ENCODE measurements at places on chromosomes 5 and 9.

GRCh38 chr9:19550009-19550408 is 141.2 kb downstream of the ACER2 start:
- no peak for DNase-seq

GRCh38 chr9:133643978-133644760 is 8.0 kb downstream of the DBH start:
- DNase-seq: no peak

- DNase-seq: no peak
These were observed 42.5 kb downstream of the SEMA4D start for GRCh38 chr9:89455356-89455824.

GRCh38 chr5:27240791-27241190 is 202.4 kb upstream of the CDH9 start:
- DNase-seq: no peak

DNA sequence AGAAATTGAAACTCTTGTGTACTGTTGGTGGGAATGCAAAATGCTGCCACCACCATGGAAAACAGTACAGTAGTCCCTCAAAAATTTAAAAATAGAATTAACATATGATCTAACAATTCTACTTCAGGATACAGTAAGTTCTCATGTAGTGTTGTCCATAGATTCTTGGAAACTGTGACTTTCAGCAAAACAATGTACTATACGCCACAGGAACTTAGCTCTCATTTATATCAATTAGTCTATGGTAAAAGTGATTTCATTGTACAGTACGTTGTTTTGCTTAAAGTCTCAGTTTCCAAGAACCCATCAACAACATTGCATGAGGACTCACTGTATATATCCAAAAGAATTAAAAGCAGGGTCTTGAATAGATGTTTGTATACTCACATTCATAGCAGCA is 233.5 kb upstream of the GAS1 start:
- DNase-seq: no peak

DNA sequence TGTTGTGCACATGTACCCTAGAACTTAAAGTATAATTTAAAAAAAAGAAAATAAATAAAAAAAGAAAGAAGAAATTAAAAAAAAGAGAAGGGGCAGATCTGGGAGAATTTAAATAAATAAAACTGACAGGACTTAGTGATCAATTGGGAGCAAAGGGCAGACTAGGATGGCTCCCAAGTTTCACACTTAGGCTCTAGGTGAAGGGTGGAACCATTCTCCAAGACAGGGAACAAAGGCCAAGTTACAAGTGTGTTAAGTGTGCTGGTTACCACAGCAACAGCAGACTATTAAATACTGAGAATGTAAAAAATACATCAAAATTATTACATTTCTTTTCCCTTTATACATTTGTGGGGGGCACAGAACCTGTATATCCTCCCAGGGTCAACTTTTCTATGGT is 7.1 kb downstream of the ZDHHC21 start:
- DNase-seq: no peak

GRCh38 chr9:33489066-33489465 is 15.3 kb upstream of the NOL6 start:
- DNase-seq: no peak

DNA sequence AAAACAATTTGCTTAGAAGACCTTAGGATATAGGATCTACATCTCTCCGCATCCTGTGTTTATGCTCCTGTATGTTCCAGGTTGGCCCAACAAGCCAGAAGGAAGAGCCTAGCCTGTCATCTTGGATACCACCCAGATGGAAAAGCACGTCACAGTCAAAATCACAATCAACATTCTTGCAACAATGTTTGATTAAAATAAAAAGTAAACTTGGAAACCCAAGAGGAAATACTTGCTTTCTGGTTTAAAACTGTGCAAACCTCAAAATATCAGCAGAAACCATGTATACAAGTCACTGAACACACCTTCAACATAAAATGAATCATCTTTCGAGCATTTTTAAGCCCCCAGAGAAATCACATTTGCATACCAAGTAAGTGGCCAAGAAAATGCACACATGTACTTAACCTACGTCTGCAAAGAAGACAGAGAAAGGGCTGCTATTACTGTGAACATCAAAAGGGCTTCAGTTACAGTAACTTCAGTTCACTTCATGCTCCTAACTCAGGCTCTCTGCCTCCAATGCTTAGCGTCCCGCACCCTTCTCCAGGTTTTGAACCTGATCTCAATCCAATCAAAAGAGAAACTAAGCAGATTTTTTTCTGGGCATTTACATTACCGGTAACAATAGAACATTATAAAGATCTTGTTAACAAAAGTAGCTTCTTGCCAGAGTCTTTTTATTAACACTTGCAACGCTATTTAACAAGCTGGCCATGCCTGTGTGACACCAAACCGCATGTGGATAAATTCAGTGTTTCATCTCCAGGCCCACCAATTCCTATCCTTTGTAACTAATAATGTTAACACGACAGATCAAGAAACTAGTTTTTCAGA is 1.3 kb downstream of the ENC1 start:
- DNase-seq: no peak

- no peak for DNase-seq
These were observed 130.9 kb upstream of the SV2C start for GRCh38 chr5:75952291-75952690.

DNA sequence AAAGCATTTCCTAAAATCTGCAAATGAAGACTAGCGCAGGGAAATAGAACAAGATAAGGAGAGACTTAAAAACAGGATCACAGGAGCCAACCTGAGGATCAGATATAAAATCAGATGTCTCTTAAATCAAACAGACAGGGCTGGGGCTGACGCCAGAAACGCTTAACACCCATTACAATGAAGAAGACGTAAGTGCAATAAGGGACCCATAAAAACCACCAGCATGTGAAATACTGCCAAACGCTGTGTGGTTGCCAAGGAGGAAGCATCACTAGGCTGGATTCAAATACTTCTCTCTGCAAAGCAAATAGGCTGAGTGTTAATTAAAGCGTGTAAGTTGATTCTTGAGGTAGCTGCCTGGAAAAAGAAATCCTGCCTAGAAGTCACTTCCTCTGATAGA is 74.4 kb upstream of the ATP10B start:
- DNase-seq: no peak

- no peak for DNase-seq
These were observed 168.4 kb downstream of the TSSK1B start for GRCh38 chr5:113266227-113266912.

- no peak for DNase-seq
These were observed 128.9 kb upstream of the TARS1 start for GRCh38 chr5:33311893-33312292.

- no peak for DNase-seq
These were observed 222.0 kb upstream of the TRIM32 start for GRCh38 chr9:116464987-116465571.

DNA sequence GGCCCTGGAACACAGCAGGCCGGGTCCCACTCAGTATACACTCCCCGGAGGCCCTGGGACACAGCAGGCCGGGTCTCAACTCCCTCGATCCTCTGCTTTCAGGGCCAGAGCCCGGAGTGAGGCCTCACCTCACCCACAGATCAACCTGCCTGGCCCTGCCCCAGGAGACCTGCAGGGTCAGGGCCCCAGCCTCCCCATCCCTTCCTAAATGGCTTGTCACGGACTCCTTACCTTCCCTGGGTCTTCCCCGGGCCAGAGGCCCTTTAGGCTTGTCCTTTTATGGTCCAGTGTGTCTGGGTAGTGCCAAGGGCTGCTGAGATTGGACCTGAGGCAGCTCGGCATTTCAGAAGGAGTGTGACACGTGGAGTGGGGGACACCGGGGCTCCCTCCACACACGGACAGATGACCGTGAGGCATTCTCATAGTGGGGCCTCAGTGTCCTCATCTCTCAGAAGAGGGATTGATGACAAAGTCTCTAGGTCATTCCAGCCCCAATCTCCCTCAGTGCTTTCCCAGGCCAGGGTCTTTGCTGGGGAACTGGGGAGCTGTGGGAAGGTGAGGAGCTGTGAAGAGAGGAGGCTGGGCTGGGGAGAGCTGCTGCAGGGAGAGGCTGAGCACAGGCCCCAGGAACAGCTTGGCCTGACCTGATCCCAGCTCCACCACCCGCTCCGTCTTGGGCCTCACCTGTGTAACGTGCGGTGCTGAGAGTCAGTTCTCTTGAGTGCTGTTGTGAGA is 18.0 kb upstream of the PLEKHG4B start:
- DNase-seq: no peak

DNA sequence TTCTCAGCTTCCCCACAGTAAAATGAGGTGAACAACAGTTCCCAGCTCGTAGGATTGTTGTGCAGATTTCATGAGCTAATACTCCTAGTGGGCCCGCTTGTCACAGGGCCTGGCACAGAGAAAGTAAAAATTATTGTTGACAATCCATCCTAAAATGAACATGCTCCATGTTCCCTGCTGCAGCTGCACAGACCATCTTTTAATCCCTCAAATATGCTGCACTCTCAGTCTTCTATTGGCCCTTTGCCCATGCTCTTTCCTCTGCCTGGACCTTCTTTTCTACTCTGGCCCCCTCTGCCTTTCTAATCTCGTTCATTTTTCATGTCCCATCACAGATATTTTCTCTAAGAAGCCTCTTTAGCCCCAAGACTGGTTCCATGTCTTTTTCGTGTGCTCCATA is 117.7 kb upstream of the NR3C1 start:
- no peak for DNase-seq

DNA sequence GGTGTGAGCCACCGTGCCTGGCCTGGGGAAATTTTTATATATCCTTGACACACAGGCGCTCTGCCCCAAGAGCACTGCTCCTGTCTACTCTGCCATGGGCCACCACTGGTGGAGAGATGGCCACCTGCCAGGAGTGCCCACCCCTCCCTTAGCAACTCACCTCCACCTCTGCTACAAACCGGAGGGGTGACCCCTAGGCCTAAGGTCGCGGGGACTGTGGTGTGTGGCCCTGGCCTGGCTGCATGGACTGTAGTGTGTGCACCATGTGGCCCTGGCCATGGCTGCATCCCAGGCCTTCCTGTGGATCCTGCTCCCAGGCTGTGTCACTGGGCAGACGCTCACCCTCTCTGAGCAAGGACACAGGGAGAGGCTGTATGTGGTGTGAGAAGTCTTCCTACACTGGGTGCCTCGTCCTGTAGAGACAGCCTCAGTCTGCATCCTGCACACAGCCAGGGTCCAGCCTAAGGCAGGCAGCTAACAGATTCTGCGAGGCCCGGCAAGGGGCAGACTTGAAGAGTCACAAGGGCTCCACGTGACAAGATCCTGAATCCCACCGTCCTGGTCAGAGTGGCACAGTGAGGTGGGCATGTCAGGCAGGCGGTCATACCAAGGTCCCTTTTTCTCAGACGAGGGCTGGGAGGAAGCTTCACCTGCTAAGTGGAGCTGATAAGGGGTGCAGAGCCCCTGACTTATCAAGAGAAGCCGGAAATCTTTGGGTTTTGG is 10.3 kb downstream of the NINJ1 start:
- DNase-seq: no peak

DNA sequence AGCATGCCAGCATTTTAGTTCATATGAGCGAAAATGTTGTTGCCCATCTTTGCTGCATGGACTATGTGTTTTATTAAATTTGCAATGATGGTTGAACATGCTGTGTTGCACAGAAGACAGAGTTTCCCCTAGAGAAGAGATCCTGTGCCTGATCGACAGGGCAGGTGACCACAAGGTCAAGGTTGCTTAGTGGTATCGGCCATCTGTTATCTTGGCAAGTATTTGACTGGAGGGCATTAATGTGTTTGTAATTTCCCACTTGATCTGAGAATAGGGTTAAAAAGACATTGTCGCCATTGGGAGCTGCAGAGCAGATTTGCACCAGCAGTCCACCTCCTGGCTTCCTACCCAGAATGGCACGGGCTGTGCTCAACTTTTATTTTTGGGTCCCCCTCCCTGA is 1523.6 kb upstream of the WWC1 start:
- no peak for DNase-seq

- no peak for DNase-seq
These were observed 449.5 kb upstream of the TRPC7 start for GRCh38 chr5:136814619-136815378.

- no peak for DNase-seq
These were observed 195.4 kb downstream of the MPDZ start for GRCh38 chr9:13083963-13084528.

DNA sequence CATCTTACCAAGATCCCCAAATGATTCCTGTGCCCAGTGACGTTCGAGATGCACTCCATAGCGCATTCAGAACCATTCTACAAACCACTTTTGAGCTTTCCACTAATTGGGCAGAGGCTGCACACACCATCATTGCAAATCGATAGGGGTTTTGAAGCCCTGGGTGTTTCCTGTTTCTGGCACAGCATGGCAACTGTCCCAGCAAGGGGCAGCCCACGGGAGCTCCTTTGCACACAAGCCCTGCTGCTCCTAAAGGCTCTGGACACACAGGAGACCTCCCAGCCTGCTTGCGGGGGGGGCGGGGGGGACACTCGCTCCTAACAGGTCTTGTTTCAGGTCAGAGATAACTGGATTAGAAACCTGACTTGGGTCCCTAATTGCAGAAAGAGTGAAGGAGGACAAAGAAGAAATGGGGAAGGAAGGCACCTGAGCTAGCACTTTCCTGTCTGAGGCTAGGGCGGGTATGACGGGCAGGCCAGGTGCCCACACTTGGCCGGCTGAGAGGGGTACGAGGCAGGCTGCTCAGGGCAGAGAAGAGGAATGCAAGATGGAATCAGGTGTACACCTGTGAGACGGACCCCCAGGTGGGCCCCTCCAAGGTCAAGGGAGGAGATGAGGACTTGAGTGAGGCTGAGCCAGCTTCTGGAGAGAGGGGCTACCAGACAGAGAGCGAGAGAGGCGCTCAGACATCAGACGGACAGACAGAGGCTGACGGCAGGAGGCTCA is 820 bp downstream of the FBP1 start:
- no peak for DNase-seq

Data from esophagus squamous epithelium (tissue), 5 donors.